Natural killer cell (primary cell): ENCODE measurements at places on chromosomes 11 and 22. TPM values are rescaled to one million over a fixed set of nuclear protein-coding genes. Genes with fewer than 3 reads are reported as not detected.

GRCh38 chr11:10688401-10688800 lies 5.2 kb downstream of the IRAG1 start:
- no peak for DNase-seq
- H3K4me3 ChIP-seq, result no peak overlapping the region
- no peaks in the 10 kb centered on the region for H3K27me3 ChIP-seq
- H3K27ac ChIP-seq, result no peak overlapping the region
- H3K4me1 ChIP-seq, result no peaks in the 10 kb centered on the region
- no peaks in the 10 kb centered on the region for H3K36me3 ChIP-seq

- no peak overlapping the region for H3K4me3 ChIP-seq
- H3K27me3 ChIP-seq, result peaks cover 6% of the 10 kb centered on the region
- DNase-seq, result no peak
- no peaks in the 10 kb centered on the region for H3K4me1 ChIP-seq
Observed at GRCh38 chr11:119919656-119920055, 190.7 kb upstream of the NECTIN1 start.

- no peak overlapping the region for H3K27ac ChIP-seq
- H3K27me3 ChIP-seq, result no peaks in the 10 kb centered on the region
- no peaks in the 10 kb centered on the region for H3K36me3 ChIP-seq
- no peak overlapping the region for H3K4me3 ChIP-seq
Observed at GRCh38 chr22:25388415-25388814, 169.0 kb downstream of the CRYBB2 start.

- no peak for DNase-seq
- no peaks in the 10 kb centered on the region for H3K4me1 ChIP-seq
- no peaks in the 10 kb centered on the region for H3K27me3 ChIP-seq
- H3K27ac ChIP-seq, result no peak overlapping the region
- H3K36me3 ChIP-seq, result no peaks in the 10 kb centered on the region
Observed at GRCh38 chr11:125272821-125273220, 108.3 kb downstream of the PKNOX2 start.

Gene FREY1
- 3.7 TPM for total RNA-seq

Gene MAPK8IP2
- 0.26 TPM for total RNA-seq

Gene ZP1
- not detected for total RNA-seq
